Activated naive CD8-positive, alpha-beta T cell treated with anti-CD3 and anti-CD28 coated beads, Interleukin-2, amount 50 U/mL, for 24 hours (primary cell): ENCODE measurements at places on chromosomes 16 and 17.

- peak; percentile 50 for DNase-seq
Observed at GRCh38 chr16:15672514-15673167, 22.6 kb downstream of the NDE1 start.

GRCh38 chr17:82296511-82297279, 20.7 kb downstream of the CD7 start:
- no peak for DNase-seq

GRCh38 chr16:69814561-69814960, 52.4 kb downstream of the WWP2 start:
- no peak for DNase-seq

DNA sequence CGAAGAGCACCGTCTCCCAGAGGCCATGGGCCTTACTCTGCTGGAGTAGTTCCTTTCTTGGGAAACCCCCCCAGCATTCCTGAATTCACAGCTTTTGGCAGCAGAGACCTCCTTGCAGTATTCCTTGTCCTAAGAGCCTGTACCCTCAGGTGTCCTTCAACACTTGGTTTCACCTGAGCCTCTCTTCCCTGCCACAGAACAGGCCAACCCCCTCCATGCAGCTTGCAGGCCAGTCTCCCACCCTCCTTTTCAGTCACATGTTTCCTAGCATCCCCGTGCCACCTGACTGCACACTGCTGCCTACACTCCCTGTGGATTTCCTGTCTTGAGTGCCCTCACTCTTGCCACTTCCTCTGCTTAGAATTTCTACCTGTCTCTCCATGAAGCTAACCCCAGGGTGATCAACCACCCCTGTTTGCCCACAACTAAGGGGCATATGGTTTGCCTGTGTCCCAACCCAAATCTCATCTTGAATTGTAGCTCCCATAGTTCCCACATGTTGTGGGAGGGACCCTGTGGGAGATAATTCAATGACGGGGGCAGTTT, 65.5 kb downstream of the DYNLRB2 start:
- DNase-seq: no peak

DNA sequence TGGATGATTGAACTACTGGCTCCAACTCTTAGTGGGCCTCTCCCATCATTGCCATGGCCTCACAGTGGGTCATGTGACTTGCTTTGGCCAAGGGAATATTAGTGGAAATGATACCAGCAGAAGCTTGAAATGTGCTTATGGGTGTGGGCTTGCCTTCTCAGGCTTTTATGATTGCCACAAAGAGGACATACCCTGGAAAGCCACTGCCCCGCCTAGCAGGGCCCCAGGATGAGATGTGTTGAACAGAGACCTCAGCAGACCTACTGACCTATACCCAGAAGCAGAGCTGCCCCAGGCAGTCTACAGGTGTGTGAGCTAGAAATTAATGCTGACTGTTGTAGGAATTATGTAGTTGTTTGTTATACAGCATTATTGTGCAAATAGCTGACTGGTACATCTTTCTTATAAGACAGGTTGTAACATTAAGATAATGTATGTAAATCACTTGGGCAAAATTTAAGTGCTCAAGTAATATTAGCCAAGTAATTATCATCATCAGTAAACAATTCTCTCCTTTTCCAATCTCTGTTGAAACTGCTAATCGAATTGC, 67.8 kb upstream of the CDH5 start:
- no peak for DNase-seq
